ENCODE measurements at places on chromosomes 6 and 20.

DNA sequence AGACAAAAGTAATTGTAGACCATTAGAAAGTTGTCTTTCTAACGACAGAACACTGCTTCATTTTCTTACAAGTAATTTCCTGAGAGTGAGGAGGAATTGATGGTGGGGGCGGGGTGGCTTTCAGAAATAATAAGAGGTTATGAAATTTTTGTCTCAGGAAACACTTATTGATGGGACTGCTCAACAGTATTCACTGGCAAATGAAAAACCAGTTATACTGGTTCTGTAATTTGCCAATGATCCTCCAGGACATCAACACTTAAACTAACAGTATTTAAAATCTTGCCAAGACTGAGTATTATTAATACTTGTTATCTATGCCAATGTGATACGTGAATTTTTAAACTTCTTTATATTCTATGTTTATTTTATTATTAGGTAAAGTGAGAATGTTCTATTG, 41.8 kb upstream of the FUT9 start:
- no peak for DNase-seq

DNA sequence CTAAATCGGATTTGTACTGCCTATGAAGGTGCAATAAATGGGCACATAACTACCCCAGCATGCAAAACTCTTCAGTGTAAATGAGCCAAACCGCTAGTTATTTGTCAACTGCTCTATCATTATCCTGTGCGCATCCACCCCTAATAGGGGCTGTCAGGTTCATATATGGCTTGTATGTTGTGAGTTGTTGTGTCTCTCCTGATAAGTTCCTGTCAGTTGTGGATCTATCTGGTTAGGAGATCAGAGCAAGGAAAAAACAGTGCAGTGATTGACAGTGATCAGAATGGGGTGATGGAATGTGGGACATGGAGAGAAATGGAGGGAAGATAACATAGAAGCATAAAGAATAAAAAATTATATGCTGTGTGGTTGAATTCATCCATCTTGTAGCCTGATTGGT, 686.9 kb upstream of the ID4 start:
- DNase-seq: no peak

GRCh38 chr6:40714576-40715564, 127.7 kb upstream of the LRFN2 start:
- DNase-seq: no peak

GRCh38 chr6:105681061-105681460, 278.2 kb upstream of the PREP start:
- DNase-seq: no peak

DNA sequence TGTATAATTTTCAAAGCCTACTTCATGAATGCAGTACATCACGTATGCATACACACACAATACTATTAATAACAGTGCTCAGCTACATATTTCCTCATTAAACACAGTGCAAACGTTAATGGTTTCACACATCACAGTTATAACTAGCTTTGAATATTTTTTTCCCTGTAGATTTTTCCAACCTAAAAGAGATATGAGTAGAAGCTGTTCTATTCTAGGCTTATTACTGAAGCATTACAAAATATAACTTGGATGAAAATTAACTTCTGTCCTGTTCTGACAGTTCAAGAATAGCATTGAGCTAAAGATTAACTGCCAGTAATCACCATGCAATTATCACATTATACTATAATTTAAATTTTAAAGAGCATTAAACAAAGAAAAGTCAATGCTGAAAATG, 6.2 kb downstream of the LMBRD1 start:
- DNase-seq: no peak

- no peak for DNase-seq
Measured at GRCh38 chr6:79788756-79789155, 157.6 kb downstream of the SH3BGRL2 start.

DNA sequence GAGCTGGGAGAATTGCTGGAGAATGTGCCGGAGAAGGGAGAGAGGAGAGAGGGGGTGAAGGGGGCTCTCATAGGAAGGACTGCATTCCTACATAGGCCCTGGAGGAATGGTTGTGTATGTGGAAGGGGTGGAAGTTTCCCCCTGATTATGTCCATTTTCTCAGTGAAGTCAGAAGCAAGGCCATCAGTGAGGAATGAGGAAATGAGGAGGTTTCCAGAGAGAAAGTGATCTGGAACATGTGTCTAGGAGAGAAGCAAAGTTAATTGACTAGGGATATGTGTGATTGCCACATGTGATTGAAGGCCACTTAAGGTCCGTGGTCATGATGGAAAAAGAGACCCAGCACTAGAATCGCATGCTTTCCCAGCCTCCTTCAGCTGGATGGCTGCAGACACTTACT, 42.3 kb downstream of the TBPL1 start:
- no peak for DNase-seq

DNA sequence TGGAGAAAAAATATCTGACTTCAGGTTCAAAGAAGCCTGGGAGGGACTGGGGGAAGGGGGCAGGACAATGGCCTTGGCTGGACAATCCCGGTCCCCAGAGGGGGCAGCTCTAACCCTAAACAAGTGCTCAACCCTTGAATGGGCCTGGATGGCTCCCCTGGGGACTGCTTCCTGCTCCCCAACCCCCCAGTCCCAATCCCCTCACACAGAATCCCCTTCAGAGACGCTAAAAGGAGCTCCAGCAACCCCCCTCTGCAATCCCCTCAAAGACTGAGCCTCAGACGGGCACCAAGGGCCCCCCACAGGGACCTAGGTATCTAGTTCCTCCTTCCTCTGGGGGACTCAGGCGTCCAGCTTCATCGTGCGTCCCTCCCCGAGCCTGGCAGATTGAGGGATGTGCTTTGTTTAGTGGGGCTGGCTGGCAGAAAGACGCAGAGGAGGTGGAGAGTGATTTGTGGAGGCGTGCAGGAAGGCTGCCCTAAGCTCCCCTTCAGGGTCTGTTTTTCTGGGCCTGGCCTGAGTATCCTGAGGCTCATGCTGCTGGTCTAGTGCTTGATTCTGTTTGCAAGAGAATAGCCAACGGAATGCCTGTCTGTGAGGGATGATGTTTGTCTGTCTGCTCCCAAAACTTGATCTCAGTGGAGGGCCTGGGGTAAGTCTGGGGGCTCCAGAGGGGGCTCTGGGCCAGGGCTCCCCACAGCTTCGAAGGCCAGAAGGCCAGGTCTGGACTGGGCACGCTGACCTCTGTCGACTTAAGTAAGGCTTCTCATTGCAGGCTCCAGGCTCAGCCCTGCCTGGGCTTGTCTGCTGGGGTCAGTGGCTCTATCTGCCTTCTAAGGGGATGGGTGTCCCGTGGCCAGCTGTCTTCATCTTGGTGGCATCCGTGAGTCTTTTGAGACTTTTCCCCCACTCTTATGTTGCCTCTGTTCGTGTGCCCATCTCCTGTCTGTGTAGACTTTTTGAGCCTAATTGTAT, 1.7 kb upstream of the POU5F1 start:
- no peak for DNase-seq

GRCh38 chr20:47239719-47240067, 116.8 kb downstream of the ZMYND8 start:
- DNase-seq: no peak

DNA sequence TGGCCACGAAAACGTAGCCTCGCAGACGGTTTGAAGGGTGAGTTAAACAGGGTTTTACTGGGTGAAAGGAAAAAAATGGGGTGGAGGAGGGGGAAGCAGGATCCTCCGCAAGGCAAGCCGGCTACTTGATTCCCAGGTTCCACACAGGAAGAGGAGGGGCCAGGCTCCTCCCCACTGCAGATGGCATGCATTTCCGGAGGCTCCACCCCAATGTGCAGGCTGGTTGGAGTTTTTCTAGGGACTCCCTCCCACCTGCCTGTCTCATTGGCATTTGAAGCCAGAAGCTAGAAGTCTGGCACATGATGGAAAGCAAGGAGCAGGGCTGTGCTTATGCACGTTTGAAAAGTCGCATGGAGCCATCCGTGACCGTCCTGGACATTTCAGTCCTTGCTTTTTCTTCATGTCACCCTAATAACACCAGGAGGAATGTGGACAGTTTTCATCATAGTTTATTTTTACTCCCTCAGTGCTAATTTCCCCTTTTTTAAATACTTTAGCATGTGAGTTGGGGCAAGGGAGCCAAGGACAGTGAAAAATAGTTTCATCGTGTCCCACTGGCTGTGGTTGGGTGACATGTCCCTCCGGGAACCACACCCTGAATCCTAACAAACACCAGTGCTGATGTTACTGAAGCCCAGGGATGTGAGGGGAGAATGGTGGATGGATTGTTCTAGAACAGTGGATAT, 100.1 kb upstream of the INSM1 start:
- no peak for DNase-seq

- no peak for DNase-seq
Measured at GRCh38 chr6:106972500-106972899, 2.0 kb downstream of the CD24 start.
